ENCODE measurements at places on chromosomes 2 and 18.

GRCh38 chr2:157443795-157444640 is at the start of gene CYTIP:
CYTIP (minus strand) TSS chr2:157444089; CDS start chr2:157444020, 69 bp downstream.
- DNase-seq = no peak

GRCh38 chr2:68385220-68385906 is 20.3 kb downstream of the PLEK start:
- DNase-seq = no peak

- peak; percentile 51 for DNase-seq
Observed at GRCh38 chr2:68828887-68829708, 42.1 kb downstream of the BMP10 start.

- no peak for DNase-seq
Observed at GRCh38 chr2:47056374-47056773, 98.7 kb downstream of the STPG4 start.

DNA sequence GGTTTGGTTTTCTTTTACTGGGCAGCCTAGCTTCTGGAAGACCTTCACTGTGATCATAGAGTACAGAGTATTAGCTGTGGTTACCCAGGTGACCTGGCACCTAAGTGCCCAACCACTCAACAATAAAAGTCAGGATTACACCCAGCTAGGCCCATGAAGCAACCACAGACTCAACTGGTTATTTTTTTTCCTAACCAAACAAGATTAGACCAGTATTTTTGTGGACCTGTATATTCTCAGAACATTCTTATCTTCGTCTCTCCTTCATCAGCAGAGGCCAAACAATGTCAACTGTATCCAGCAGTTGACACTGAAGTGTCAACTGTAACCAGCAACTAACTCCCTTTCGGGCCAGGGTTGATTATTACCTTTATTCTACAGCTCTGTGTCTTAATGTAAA is 289.2 kb upstream of the SLC39A10 start:
- no peak for DNase-seq

GRCh38 chr2:100977511-100977910 is 24.6 kb upstream of the RPL31 start:
- no peak for DNase-seq

DNA sequence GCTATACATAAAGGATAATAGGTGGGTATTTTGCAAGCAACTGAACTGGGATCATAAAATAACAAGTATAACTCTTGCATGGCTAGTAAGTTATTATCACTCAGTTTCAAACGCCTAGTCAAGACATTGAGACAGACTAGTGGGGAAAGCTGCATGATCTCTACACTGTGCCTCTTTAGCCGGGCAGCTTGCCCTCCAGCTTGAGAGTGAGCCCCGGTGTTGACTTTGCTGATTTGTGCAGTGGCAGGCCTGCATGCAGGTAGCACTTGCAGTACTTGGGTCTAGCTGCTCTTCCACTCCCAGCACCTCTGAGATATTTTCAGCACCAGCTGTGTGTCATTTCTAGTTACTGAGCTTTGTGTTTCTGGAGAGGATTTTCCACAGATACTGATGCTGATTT is 118.8 kb upstream of the DAPL1 start:
- DNase-seq = no peak

GRCh38 chr2:190607657-190608357 is 41.1 kb upstream of the NAB1 start:
- no peak for DNase-seq

- peak; percentile 8 for DNase-seq
Observed at GRCh38 chr2:234335661-234336228, 161.1 kb downstream of the ARL4C start.

GRCh38 chr2:43212931-43213330 is 13.5 kb downstream of the ZFP36L2 start:
- DNase-seq = no peak

DNA sequence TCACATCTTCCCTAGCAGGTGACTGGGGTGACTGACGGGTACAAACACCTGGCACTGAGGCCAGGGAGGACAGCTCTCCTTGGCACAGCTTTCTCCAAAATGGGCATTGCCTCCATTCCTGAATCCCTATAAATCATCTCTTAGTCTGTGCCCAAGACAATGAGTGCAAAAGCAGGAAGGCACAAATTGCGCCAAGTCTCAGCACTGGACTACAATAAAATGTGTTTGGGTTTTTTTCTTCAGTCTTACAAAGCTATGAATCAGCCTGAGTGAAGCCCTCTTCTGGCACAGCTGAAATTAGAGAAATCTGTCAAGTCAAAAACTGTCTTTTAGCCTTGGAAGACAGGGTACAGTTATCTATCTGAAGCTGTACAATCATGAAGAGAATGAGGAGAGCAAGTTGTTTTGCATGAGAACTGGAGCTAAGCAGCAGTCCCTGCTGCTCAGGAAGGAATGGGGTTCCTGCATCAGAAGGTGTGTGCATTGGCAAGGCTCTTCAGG is 90.8 kb downstream of the EPB41L3 start:
- DNase-seq = no peak

- no peak for DNase-seq
Observed at GRCh38 chr2:47126783-47127182, 28.3 kb downstream of the STPG4 start.
